ENCODE measurements at places on chromosomes 3 and 15.

DNA sequence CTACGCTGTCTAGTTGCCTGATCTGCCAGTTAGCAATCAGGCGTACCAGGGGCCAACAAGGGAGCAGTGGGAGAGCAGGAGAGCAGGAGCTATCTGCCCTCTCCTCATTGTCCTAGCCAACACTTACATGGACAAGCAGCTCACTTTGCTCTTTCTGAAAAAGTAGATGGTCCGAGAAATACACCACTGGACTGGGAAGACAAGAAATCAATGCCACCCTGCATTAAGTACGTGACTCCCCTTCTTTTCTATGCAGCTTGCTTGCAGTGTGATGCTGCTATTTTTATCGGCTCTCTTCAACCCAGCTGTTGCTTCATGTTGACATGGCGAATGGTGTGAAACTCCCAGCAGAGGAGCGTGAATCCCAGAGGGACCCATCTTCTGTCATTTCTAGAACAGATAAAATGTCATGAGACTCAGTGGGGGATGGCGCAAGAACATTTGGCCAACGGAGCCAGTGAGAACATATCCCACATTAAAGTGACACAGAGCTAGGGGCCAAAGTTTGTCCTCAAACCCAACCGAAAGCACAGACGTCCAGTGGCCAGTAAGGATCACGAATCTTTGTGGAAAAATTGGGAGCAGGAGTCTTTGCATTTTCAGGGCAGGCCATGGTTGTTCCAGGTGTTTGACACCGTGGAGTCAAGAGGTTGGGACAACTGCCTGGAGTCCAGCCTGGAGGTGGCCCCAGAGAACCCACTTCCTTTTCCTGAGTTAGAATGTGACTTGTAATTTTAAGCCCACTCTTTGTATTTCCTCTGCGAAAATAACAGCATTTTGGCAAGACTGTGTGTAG, 53.7 kb upstream of the MEF2A start:
- no peak for DNase-seq

DNA sequence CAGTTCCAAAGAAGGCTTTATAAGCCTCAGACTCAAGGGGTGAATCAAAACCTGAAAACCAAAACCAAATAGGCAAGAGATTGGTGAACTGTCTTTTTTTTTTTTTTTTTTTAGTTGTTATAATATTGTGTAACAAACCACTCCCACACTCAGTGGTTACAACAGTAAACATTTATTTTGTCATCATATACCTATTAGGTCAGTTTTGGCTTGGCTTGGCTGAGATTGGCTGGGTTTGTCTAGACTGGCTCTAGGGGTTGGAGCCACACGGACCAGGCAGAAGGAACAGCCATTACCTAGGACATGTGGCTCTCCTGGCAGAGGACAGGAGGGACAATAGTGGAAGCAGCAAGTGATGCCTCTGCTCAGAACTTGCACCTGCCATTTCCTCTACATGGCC, 26.4 kb upstream of the RYR3 start:
- no peak for DNase-seq

DNA sequence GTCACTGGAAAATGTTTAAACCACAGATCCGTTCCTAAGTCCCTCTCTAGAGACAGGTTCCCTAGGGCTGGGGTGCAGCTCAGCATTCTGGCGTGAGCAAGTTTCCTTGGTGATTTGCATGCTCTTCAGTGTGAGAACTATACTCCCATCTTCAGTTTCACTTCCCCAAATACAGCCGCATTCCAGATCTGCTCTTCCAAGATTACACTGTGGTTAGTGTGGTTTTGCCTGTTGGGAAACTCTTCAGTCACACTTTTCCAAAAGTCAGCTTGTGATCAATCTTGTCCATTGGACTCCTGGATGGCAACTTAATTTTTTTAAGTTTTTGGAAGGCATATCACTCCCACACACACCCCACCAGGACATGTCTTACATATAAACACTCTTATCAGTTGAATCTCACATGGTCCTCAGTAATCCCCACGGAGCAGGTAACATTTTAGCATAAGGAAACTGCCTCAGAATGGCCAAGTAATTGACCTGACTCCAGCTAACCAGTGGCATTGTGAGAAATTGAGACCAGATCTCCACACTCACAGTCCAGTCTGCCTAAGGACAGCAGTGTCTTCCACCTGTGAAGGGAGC, 33.5 kb upstream of the PTPN23 start:
- no peak for DNase-seq

DNA sequence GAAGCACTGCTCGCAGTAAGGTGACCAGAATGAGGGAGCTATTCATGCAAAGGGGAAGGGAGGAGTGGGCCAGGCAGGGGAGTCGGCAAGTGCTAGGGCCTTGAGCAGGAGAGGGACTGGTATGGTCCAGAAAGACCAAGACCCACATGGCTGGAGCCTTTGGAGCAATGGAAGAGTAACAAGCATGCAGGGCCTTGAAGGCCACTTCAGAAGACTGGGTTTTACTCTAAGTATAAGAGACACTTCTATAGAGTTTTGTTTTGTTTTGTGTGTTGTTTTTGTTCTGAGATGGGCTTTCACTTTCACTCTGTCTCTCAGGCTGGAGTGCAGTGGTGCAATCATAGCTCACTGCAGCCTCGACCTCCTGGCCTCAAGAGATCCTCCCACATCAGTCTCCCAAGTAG, 42.0 kb downstream of the BFSP2 start:
- peak; percentile 35 for DNase-seq

- DNase-seq: no peak
Measured at GRCh38 chr3:83946554-83946953, 1012.2 kb upstream of the CADM2 start.

GRCh38 chr15:71312731-71313460, 197.6 kb downstream of the THSD4 start:
- DNase-seq: no peak

DNA sequence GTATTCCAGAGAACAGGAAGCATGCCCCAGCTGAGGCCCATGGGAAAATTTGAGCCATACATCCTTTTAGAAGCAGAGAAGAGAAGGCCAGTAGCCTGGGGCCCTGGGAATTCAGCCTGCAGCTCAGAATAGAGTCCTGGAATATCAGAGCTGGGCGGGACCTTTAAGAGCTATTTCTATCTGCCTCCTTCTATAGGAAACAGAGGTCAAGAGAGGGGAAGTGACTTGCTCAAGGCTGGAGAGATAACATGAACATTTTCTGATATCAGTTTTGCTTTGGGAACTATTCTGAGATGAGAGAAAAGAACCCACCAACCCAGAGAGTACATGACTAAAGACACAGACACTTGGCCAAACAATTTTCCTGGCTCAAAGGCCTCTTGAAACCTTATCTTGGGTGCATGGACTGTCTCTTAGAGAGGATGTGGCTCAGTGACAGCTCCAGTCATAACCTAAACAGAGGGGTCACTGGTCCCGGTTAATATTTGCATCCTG, 26.0 kb downstream of the MASP1 start:
- no peak for DNase-seq

GRCh38 chr3:195012100-195012499, 258.9 kb downstream of the XXYLT1 start:
- DNase-seq: no peak

GRCh38 chr3:181629029-181629428, 82.7 kb upstream of the SOX2 start:
- no peak for DNase-seq

GRCh38 chr15:85329561-85330422, 50.6 kb upstream of the AKAP13 start:
- peak; percentile 79 for DNase-seq

DNA sequence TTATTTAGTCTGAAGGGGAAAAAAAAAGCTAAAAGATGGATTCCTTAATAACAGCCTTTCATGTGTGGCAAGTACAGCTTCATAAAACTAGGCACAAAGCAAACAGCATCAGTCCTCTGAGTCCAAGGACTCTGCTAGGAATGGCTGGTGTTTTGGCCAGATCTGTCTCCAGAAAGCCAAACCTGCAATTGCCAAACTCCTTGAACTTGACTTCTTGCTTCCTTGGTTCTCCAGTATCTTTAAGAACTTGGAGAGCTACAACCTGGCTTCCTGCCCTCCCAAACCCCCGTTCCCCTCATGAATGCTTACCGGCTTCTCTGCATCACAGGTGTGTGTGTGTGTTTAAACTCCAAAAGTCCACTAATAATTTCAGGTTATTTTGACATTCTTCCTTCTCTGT, 1.6 kb upstream of the PLOD2 start:
- DNase-seq: no peak

GRCh38 chr3:81952141-81952540, 190.7 kb upstream of the GBE1 start:
- DNase-seq: no peak

- no peak for DNase-seq
Measured at GRCh38 chr15:64779630-64780029, 4.2 kb upstream of the RBPMS2 start.

DNA sequence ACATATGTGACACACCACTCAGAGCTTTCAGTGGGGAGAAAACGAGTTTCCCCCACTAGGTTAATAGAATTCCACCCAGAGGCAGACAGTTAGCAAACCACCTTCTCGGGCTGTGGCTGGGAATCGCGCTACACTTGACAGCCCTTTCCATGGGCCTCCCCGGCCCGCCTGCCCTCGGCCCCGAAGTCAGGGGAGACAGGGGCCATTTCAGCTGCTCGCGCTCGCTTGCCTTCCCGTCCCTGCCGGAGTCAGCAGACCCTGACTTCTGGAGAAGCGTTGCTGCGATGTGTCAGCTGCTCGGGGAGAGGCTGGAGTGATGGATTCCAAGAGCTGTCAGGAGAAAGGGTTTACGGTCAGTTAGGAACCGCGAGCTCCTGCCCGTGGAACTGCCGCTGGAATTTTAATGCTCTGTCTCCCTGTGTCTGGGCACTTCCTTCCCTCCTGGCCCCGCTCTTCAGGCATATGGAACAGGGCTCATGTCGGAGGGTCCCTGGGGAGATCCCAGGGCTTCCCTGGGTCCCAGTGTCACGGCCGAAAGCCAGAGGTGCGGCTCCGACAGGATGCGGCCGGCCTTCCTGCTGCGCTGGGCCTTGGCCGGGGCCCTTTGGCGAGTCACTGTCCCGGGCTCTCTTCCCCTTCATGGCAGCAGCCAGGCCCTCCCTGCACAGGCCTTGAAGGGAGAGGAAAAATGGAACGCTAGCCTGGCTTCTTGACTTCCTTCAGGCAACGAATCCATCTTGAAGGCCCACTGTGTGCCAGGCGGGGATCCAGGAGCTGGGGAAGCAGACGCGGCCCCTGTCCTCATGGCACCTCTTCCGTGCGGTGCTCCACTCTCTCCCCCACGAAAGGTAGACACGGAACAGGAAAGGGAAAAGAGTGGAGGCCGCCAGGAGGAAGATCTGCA, 38.4 kb upstream of the VPS8 start:
- no peak for DNase-seq

- no peak for DNase-seq
Measured at GRCh38 chr3:56974247-56974930, 86.1 kb upstream of the SPATA12 start.

- DNase-seq: no peak
Measured at GRCh38 chr15:22888120-22888859, 49.8 kb downstream of the NIPA2 start.

DNA sequence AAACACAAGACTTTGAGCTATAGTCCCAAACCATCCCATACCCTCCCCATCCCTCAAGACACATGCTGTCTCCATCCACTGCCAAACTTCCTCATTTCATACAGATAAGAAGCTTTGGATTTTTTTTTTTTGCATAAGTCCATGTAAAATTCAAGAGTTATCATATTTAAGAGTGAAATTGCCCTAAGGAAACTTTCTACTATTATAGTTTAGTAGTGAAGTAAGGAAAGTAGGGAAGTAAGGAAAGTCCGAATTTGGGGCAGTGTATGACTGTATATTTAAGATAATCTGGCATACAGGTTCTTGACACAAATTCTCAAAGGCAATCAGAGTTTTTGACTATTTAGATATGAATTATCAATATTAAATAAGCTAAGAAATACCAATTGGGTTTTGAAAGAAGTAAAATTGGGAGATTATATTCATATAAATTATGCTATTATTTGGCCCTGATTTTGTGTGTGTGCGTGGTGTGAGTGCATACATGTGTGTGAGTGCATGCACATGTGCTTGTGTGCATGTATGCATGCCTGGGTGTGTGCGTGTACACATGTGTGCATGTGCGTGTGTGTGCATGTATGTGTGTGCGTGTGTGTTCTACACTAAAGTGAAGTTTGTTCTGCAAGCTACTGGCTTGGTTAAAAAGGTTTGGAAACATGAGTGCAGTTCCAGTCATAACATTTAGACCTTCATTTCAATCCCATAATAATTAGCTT, 83.6 kb upstream of the MBNL1 start:
- DNase-seq: no peak

DNA sequence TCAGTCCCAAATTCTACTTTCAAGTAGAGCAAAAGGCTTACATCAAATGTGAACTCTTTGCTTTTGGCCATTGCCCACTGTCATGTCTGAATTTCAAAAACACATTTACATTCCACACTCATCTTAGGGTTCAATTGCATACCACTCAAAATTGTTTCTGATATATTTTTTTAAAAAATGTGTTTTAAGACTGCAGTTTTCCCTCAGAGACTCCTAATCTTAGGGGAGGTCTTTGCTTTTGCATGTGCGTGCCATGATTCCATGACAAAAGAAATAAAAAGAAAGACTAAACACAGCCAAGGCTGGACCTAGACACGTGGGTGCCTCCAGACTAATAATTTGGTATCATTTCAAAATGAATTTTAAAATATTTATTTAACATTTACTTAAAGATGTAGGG, 396.8 kb upstream of the RASGRP1 start:
- DNase-seq: no peak

GRCh38 chr15:57375827-57376695, at the start of gene CGNL1:
TSS of gene CGNL1 (plus strand) at chr15:57376505. CDS start at chr15:57438000, 61,495 bp downstream.
- no peak for DNase-seq

DNA sequence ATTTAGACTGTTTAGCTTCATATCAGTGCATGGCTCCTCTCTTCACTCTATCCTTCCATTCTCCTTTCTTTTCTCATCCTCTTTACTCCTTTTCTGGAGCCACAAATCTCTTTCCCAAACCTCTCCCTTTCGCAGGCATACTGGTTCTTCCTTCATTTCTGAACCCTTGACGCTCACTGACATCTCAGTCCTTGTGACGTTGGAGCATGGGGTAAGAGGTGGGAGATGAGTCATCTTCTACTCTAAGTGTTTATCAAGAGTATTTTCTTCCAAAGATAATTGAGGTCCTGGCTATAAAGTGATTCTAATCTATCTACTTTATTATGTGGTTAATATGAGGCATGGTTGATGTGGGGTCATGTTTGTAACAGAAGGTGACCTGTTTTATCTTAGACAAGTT, 414.2 kb downstream of the AGBL1 start:
- DNase-seq: no peak

DNA sequence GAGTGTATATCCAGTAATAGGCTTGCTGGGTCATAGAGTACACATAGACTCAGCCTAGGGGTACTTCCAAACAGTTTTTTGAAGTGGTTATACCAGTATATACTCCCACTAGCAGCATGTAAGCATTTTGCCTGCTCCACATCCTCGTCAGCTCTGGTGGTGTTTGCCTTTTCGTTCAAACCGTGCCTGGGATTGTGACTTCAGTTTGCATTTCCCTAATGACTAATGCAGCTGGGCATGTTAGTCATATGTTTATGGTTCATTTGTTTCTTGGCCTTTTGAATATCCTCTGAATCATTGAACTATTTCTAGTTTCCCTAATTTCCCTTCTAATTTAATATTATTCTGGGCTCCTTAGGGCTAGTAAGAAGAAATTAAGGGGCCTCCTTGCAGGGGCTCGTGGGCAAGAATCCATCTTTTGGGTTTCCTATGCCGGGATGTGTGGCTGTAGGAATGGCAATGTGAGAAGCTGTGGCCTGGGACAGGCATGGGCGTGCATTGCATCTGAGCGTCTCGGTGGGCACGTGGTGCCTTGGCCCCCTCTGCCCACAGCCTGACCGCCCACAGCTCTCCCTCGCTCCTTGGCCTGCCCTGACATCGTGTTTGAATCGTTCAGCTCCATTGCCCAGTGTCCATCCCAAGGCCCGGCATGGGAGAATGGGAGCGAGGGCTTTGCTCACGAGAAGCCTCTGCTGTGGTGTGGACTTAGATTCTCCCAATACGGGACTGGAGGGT, 26.4 kb downstream of the FAH start:
- no peak for DNase-seq

Measured in activated CD4-positive, alpha-beta T cell treated with anti-CD3 and anti-CD28 coated beads, Interleukin-2, amount 10 ng/mL, durations not matched to agents 7 days and 5 days (primary cell).